ENCODE measurements at places on chromosomes 4 and X.
A peak's percentile ranks its signal among the peaks of the same experiment; 100 is the strongest.

DNA sequence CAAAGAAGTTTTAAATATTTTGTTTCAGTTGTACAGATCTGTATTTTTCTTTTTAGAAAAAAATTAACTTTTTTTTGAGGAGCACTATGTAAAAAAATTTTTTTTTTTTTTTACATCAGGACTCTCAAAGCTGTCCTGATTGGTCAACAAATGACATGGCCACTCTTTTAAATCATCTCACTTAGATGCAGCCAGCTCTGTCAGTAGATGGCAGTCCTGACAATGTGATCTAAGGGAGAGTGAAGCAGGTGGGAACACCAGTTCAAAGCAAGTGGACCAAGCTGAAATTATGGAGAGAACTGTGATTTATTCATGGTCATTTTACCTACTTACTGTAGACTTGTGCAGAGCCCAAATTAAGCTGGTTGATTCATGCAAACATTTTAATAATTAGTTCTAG is 174.7 kb upstream of the GPRIN3 start:
- ATAC-seq = peak; percentile 73

DNA sequence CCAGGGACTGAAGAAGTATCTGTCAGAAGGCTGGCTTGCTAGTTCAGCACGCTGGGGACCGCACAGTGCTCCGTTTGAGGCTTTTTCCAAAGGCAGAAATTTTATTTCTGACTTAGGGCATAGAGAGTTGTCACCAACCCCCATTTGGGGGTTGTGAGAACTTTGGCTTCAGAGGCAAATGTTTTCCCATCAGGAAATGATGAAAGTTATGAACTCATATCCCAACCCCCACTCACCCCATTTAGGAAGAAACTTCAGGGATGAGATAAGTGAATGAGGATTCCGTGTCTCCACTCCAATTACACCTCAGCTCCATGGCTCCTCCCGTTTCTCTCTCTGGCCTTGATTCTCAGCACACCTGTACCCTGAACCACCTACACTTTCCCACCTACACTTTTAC is 4.3 kb upstream of the WDR13 start:
- ATAC-seq = no peak

GRCh38 chr4:149630064-149630463 is 185.6 kb downstream of the IQCM start:
- no peak for ATAC-seq

DNA sequence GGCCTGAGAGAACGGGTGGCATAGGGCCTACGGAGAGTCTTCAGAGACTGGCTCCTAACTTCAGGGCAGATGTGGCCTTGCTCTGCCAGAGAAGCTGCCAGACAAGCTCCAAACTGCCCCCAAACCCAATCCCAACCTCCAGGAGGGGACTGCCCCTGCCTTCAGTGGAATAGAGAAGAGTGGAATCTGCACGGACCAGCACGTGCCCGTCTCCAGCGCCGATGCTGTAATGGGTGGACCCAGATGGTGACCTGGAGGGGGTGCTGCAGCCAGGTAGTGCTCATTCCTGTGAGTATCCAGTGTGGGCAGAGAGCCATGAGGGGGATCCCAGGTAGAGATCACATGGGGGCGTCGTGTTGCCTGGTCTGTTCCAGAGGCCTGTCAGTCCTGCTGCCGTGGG is 73.2 kb upstream of the NKX1-1 start:
- ATAC-seq = no peak

DNA sequence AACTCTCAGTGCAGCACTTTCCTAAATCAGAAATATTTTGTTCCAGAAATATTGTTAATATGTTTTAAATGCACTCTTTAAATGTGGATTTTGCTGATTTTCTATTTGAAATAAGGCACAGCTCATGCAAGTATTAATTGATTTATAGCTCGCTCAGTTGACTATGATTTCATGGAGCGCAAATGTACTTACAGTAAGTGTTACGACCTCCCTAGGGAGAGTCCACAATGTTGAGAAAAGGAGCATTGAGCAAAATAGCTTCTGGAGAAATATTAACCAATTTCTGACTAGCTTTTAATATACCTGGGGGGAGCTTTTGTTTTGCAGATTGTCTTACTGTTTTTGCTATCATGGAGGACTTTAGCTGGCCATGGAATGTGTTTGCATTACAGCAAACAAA is 1687.5 kb downstream of the STIM2 start:
- no peak for ATAC-seq

DNA sequence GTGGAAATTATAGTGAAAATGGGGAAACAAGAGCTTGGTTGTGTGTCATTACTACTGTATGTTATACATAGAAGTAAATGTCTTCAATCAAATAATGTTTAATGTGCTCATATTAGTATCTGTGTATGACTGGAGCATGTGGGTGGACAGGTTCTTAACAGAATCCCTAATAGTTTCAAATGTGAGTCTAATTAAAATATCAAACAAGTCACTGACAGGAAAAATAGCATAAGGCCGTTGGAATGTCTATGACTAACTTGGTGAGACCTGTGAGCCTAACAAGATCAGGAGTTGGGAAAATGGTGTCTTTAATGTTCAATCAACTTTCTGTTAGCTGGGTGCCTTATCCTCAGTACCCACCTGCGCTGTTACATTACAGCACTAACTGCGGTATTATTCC is 6.2 kb upstream of the CXCL3 start:
- no peak for ATAC-seq

GRCh38 chrX:135543172-135543571 is 22.7 kb downstream of the INTS6L start:
- no peak for ATAC-seq

- ATAC-seq = no peak
These were observed 167.9 kb downstream of the MAML3 start for GRCh38 chr4:139986106-139986505.

DNA sequence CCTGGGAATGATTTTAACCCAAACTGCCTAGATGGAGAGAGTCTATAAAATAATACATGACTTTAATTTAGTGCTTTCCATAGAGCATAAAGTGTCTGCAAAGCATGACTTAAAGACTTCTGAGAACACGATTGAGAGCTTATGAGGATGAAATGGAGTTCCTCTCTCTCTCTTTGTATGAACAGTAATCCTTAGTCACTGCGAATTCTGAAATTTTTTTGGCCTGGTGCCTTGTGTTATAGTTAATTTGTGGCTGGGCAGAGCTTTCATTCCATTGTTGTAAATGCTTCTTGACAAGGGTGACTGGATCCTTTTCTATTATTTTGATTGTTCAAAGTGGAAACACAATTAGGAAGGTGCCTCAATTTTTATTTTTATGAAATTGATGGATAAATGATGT is 179.5 kb downstream of the CEP135 start:
- ATAC-seq = peak; percentile 80

DNA sequence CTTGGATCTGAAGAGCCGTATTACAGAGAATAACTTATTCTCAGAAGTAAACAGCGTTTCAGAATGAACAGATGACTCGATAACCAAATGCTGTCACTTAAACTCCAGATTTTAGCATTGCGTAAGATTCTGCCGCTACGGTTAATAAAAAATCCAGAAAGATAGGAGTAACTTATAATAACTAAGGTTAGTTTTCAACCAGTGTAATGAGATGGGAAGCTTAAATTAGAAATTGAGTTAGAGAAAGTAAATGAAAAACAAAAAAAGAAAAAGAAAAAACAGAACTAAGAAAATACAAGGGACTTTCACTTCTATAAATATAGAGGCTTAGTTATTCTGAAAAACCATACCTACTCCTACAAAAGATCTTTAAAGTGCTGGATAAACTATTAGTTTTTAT is 13.1 kb upstream of the PARM1 start:
- no peak for ATAC-seq

DNA sequence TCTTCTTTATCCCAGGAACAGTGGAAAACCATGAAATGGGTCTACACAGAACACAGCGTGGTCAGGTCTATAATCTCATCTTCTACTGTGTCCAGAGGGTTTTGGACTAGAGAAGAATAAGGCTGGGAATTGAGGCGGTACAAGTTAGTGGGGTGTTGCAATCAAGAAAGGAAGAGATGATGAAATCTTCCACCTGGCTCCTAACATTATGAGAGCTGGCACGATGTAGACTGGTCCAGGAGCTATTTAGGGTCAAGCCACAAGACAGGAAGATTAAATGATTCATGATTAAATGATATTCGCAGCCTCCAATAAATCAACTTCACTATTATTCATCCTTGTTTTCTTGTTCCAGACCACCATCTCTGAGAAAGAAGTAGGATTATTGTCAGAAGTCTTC is 88.0 kb downstream of the ARSF start:
- no peak for ATAC-seq

DNA sequence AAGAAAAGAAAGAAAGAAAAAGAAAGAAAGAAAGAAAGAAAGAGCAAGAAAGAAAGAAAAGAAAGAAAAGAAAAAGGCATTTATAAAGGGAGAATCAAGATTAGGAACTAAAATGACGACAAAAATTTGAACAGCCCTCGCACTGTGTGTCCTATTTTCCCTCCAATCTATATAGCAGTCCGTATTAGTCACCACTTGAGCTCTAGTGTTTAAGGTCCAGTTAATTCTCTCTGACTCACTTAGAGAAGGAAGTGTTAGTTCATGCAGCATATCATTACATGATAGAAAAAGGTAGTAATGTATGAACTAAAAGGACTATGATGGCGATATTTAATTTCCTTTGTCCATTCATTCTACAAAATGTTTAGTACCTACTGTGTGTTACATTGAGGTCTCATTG is 122.7 kb downstream of the CBLL2 start:
- ATAC-seq = peak; percentile 73

DNA sequence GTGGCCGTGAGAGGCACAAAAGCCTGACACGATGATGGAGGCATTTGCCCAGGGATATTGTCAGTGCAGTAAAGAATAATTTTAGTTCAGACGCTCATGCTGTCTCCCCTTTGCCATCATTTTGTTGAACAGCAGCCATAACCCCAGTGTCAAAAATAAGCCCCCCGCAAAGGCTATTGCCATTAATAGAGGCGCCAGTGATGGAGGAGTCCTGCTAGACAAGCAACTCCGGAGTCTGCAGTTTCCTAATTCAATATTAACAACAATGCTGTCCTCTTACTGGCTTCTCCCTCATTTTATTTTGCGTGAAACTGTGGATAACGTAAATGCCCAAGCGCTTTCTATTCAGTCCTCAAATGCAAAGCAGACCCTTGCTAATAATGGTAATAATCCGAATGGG is 603 bp upstream of the SMS start:
- ATAC-seq = no peak

DNA sequence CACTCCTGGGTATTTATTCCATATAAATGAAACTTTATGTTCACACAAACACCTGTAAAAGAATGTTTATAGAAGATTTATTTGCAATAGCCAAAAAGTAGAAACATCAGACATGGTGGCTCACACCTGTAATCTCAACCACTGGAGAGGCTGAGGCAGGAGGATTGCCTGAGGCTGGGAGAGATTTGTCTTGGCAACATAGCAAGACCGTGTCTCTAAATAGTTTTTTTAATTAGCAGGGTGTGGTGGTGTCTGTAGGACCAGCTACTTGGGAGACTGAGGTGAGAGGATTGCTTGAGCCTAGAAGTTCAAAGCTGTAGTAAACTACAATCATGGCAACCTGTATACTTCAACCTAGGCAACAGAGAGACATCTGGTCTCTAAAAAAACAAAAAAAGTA is 27.7 kb upstream of the NFKB1 start:
- no peak for ATAC-seq

DNA sequence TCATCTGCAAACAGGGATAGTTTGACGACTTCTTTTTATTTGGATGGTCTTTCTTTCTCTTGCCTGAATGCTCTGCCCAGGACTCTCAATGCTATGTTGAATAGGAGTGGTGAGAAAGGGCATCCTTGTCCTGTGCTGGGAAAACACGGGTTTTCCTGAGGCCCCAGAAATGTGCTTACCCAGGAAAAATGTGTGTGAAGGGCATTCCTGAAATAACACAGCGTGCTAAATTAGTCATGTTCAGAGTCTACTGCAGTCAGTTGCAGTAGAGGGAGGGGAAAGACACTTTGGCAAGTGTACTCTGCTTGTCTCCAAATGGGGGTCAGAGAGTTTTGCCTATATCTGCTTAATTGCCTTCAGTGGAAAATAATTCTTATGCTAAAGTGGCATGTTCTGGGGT is 153.9 kb downstream of the CCNG2 start:
- ATAC-seq = no peak

DNA sequence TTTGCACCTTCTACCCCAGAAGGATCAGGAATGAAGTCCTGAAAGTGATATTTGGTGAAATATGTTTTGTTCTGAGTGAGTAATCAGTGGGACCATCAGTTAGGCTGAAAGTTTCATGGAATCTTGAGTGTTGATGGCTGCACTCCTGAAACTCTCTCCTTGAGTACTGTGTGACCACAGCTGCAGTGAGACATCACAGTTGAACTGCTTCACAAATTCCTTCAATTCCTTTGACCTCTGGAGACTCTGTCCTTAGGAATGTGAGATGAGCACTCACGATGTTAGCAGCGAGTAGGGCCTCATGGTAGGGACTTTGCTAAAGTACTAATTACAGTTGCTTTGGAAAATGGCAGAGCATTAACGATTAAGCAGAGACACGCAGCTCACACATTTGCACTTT is 142.9 kb upstream of the SLC4A4 start:
- ATAC-seq = no peak

Data from SK-N-SH treated with all-trans-retinoic acid at 6 μM for 48 hours (cell line).